Activated CD4-positive, alpha-beta T cell treated with anti-CD3 and anti-CD28 coated beads, Interleukin-2, amount 10 ng/mL, durations not matched to agents 24 days and 14 days (primary cell): ENCODE measurements at places on chromosomes 11 and 22. TPM values are rescaled to one million over a fixed set of nuclear protein-coding genes. Genes with fewer than 3 reads are reported as not detected.

OR51G2 gene
- total RNA-seq = not detected in 2 replicates

MRGPRX4 gene
- total RNA-seq = not detected in 2 replicates

- no peak for DNase-seq
- no peak overlapping the region for H3K4me3 ChIP-seq
Measured at GRCh38 chr11:86695373-86695772, 23.0 kb upstream of the ME3 start.

DNA sequence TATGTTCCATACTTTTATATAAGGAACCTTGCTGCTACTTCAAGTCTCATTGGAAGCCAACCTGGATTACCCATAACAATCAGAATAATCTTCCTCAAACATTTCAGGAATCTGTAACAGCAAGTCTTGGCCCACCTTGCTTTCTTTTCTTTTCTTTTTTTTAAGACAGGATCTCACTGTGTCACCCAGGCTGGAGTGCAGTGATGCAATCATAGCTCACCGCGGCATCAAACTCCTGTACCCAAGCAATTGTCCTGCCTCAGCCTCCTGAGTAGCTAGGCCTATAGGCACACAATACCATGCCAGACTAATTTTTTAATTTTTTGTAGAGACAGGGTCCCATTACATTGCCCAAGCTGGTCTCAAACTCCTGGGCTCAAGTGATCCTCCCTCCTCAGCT lies 29.3 kb upstream of the PRDM10 start:
- H3K36me3 ChIP-seq = no peaks in the 10 kb centered on the region
- no peaks in the 10 kb centered on the region for H3K4me1 ChIP-seq
- no peak overlapping the region for H3K4me3 ChIP-seq
- H3K27ac ChIP-seq = no peak overlapping the region

GRCh38 chr11:134120143-134120850 lies 51.4 kb downstream of the JAM3 start:
- DNase-seq = no peak
- H3K36me3 ChIP-seq = peaks cover 2% of the 10 kb centered on the region
- H3K4me1 ChIP-seq = peaks cover 4% of the 10 kb centered on the region
- no peak overlapping the region for H3K4me3 ChIP-seq
- H3K27me3 ChIP-seq = peaks cover 33% of the 10 kb centered on the region

KRTAP5-6 gene
- not detected in 2 replicates for total RNA-seq
